Stimulated activated CD4-positive, alpha-beta T cell treated with anti-CD3 and anti-CD28 coated beads, Interleukin-4, amount 100 ng/mL, for 48 hours (primary cell): ENCODE measurements at places on chromosomes 5 and 9.

- DNase-seq, result no peak
Observed at GRCh38 chr9:80521151-80521550, 949.4 kb downstream of the TLE4 start.

- DNase-seq, result no peak
Observed at GRCh38 chr5:103896593-103896992, 334.0 kb upstream of the NUDT12 start.

- no peak for DNase-seq
Observed at GRCh38 chr9:133714606-133715294, 23.4 kb downstream of the SARDH start.

DNA sequence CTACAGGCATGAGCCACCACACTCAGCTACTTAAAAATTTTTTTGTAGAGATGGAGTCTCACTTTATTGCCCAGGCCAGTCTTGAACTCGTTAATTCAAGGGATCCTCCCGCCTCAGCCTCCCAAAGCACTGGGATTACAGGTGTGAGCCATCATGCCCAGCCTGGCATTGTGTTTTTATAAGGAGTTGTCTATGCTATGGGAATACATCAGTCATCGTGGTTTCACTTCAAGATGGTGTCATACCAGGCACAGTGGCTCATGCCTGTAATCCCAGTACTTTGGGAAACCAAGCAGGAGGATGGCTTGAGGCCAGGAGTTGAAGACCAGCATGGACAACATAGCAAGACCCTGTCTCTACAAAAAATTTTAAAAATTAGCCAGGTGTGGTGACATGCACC lies 49.7 kb downstream of the CYSTM1 start:
- no peak for DNase-seq

GRCh38 chr9:13665418-13666066 lies 386.1 kb upstream of the MPDZ start:
- no peak for DNase-seq

- no peak for DNase-seq
Observed at GRCh38 chr5:176630681-176631222, 277 bp downstream of the EIF4E1B start.

DNA sequence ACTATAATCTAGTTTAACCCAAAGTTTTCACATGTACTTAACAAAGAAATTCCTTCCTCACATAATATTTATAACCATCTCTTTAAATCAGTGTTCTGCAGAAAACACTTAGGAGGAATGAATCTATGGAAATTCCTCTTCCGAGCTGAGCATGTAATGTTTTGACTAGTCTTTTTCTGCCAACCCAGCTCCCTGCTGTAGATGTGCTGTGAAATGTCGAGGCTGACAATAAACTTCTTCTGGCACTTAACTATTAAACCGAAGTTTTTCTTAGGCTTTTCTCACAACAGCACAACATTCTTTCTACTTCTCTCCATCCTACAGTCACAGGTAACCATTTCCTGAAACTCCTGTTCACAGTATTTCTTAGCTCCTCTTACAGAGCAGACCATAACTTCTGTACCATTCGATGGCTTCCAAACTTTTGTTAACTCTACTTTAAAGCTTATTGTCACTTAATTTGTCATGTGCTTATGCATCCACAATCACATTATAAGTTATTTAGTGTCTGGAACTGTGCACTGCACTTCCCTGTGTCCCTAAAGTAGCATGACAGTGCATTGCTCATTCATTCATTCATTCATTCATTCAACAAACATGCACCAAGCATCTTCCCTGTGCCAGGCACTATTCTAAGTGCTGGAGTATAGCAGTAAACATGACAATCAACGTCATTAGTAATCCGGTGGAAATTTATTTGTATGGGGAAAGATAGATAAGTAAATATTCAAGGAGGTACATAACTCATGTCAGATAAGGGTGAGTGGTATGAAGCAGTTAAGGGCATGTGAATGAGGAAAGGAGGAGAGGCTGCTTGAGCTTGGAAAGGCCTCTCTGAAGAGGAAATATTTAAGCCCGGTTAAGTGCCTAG lies 54.6 kb downstream of the TSSK1B start:
- no peak for DNase-seq

DNA sequence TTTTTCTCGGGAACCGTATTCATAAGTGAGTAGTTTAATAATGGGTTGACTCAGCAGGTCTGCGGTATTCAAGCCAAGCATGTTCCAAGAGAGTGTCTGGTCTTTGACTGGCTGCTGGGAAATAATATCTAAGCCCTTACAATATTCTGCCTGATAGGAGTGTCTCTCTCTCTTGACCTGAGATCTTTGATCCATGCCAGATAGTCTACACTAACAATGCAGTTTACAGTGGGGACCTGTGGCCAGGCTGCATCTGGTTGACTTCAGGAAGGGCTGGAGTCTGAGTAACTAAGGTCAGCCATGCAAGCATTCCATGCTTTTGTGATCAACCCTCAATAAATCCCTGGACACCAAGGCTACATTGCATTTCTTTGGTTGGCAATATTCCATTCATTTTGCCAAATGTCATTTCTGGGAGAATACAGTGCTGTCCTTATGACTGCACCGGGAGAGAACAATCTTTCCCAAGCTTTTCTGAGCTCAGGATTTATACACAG lies 195.5 kb downstream of the SEMA5A start:
- no peak for DNase-seq

GRCh38 chr9:129811967-129812363 lies 9.0 kb downstream of the TOR1B start:
- no peak for DNase-seq

DNA sequence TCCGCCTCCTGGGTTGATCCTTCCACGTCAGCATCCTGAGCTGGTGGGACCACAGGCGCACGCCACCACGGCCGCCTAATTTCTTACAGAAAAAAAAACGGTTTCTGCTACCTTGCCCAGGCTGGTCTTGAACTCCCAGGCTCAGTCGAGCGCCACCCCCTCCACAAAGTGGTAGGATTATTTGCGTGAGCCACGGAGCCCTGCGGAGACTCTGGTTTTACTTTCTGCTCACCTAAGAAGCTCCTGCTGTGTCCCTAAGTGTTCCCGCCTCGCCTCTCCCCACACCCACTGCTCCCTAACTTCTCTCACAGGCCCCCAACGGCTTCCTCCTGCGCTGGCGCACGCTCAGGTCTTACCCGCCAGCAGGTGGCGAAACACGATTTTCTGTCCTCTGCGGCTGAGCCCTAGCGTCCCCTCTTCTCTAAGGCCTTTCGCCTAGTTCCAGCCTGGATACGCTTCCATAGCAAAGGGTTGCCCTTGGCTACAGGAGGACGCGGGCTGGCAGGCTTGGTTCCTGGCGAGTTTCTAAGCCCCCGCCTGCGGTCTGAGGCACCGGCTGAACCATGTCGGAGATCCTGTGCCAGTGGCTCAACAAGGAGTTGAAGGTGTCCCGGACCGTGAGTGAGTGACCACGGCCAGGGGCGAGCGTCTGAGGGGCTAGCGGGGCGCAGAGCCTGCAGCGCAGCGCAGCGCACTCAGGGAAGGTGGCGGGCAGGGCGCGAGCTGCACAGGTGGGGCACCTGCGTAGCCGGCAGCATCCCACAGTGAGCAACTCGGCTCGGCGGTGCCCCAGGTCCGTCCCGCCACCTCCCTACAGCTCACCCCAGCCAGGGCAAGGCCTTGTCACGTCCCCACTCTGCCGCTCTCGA lies at the start of gene SPEF2:
SPEF2 (plus strand) TSS at position 429 of the 869 bp plus-strand sequence; CDS start at position 564, 135 bp downstream.
- peak; percentile 79 for DNase-seq

- no peak for DNase-seq
Observed at GRCh38 chr9:5978523-5978922, 36.9 kb downstream of the RANBP6 start.

DNA sequence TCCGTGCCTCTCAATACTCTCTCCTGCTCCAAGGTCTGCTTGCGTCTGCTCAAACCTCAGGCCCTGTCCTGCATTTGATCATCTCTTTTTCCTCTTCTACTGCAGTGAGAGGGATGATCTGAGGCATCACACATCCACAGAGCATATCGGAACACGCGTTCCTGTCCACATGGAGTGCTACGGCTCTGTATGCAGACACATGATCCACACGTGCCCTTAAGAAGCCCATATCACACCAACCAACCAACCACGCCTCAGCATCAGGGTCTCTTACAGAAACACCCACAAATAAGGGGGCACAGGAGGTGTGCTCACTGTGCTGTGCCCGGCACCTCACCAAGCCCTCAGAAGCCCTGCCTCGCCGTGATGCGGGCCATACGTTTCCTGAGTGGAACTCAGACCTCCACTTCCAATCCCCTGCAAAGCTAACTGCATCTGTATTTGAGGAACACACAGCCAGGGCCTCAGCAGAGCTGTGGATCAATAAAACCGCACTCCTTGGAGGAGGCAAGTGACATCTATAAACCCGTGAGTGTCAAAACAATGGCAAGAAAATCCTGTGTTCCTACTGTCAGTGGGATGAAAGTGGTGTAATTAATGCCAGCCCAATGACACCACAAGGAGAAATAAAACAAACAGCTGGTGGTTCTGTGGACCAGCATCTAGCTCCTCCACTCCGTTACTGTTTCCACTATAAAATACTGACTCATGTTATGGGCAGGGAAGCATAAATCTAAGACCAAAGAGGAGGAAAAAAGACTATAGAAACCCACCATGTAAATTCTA lies 40.4 kb downstream of the AK8 start:
- DNase-seq, result no peak

DNA sequence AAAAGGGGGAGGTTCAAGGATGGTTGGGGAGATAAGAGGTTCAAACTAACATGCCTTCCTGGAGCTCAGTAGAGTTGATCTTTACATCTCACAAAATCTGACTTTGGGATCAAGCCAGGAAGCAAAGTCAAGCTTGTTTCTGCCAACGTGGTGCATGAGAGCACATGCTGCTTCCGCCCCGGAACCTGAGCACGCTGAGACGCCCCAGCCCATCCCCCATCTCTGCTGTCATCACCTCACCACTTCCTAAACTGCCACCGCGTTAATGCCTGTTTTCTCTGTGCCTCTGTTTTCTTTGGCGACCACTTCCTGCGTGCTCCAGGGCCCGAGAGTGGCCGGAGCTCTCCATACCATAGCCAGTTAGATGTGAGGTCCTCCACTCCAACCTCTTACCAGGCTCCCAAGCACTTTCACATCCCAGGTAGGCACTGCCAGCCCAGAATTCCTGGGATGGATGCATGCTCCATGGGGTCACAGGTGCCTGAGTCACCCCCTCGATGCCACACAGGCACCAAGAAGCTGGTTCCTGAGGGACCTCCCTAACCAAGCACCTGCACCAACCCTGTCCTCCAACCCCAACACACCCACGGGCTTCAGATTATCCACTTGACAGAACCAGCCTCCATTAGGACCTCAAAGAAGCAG lies 31.2 kb upstream of the AFAP1L1 start:
- DNase-seq, result peak; percentile 55

GRCh38 chr5:124628721-124629596 lies 117.5 kb downstream of the ZNF608 start:
- DNase-seq, result no peak

DNA sequence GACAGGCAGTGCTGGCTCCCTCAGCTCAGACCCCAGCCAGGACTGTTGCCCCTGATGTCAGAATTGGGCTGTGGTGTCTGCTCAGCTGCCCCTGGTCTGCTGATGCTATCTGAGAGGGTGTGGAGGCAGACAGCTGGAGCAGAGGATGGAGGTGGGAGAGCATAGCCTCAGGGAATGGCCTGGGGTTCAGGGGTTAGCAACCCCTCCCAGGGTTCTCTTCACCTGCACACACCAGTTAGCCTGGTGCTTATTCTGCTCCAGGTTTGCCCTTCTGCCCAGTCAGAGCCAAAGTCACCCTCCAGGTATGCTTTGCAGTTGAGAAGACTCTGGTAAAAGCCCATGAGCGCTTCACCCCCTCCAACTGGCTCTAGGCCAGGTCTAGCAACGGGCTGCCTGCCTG lies 109.8 kb downstream of the SAXO1 start:
- no peak for DNase-seq

DNA sequence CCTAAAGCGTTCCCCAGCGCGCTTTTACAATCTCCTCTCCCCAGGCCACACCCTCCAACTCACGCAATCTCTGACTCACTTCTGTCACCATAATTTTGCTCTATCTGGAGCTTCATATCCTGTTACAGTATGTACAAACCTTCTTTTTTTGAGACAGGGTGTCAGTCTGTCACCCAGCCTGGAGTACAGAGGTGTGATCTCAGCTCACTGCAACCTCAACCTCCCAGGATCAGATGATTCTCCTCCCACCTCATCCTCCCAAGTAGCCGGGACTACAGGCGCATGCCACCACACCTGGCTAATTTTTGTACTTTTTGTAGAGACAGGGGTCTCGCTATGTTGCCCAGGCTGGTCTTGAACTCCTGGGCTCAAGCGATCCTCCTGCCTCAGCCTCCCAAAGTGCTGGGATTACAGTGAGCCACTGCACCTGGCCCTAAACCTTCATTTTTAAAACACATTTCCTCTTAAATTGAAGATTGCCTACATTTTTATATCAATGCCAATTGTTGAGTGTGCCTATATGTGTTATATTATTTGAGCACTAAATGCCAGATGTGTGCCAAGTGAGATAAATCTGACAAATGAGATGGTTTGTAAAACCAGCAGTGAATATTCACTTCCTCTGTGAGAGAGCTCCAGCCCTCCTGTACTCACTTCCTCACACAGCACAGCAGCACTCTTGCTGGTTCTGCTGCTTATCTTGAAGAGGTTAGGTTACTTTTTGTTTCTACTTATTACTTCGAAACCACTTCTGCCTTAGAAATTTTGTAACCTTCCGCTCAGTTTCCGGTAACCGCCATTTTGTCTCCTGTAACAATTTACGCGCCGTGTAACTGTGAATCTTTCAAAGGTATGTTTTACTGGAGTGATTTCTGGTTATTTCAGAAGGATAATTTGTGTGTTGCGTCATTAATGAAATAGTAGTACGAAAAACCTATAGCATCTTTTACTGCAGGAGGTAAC lies 57.9 kb downstream of the DOCK8 start:
- peak; percentile 43 for DNase-seq

DNA sequence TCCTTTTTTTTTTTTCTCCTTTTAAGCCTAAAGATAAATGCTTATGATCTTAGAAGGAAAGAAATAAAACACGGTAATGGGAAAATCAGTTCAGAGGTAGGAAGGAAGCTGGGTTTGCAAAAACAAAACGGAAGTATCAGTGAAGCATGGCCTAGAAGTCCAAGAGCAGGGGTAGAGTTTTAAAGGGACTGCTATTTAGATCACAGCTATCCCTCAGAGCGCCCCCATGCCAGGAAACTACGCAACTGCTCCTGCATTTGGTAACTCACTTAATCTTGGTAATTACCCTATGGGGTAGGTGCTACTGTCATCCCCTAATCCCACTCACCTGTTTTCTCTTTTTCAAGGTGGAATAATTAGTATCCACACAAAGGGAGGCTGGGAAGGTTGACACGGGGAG lies 16.0 kb downstream of the TLE1 start:
- DNase-seq, result no peak

DNA sequence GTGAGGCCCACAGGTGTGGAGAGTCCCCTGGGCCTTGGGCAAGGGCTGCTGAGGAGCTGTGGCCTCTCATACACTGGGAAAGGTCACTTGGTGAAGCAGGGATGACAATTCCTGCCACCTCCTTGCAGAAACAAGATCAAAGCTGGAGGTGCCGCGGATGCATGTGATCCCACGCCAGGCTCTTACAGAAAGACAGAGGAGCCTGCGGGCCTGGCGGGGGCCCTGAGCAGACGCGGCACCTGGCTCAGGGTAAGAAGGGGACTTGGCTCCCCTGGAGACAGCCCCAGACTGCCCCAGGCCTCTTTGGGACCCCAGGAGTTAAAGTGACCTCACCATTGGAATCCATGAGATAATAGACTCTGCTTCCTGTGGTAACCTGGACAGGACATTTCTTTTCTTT lies 4.8 kb downstream of the GFPT2 start:
- no peak for DNase-seq

- DNase-seq, result no peak
Observed at GRCh38 chr5:23274171-23274570, 233.2 kb upstream of the PRDM9 start.

- DNase-seq, result no peak
Observed at GRCh38 chr5:98679963-98680362, 93.5 kb upstream of the RGMB start.
